Stimulated activated naive CD8-positive, alpha-beta T cell treated with anti-CD3 and anti-CD28 coated beads, Interleukin-15, Interleukin-2, amounts not matched to agents 100 U/mL and 50 U/mL, for 24 hours (primary cell): ENCODE measurements at places on chromosomes 1 and 21.
A peak's percentile ranks its signal among the peaks of the same experiment; 100 is the strongest.

DNA sequence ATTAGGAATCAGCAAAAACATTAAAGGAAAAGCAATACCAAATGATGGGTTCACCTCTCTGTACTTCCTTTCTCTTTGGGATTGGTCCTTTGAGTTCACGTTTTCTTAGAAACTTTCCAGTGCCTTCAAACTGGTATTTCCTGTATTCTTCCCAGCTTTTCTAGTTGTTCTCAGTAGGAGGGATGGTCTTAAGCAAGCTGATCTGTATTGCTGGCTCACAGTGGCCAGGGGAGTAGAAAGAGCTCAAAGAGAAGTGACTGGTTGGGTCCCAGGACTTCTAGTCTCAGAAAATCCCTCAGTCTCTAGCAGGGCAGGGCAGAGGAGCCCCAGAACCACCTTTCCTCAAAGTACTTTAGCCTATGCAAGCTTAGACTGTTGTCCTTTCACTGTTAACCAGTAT is 10.1 kb upstream of the USP24 start:
- no peak for DNase-seq

DNA sequence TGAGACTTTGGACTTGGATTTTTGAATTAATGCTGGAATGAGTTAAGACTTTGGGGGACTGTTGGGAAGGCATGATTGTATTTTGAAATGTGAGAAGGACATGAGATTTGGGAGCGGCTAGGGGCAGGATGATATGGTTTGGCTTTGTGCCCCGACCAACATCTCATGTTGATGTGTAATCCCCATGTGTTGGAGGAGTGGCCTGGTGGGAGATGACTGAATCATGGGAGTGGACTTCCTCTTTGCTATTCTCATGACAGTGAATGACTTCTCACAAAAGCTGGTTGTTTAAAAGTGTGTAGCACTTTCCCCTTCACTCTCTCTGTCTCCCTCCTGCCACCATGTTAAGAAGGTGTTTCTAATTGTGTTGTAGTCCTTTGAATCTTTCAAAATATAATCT is 9.3 kb upstream of the PHGDH start:
- no peak for DNase-seq

GRCh38 chr21:26766826-26767325 is 78.3 kb downstream of the ADAMTS1 start:
- no peak for DNase-seq

DNA sequence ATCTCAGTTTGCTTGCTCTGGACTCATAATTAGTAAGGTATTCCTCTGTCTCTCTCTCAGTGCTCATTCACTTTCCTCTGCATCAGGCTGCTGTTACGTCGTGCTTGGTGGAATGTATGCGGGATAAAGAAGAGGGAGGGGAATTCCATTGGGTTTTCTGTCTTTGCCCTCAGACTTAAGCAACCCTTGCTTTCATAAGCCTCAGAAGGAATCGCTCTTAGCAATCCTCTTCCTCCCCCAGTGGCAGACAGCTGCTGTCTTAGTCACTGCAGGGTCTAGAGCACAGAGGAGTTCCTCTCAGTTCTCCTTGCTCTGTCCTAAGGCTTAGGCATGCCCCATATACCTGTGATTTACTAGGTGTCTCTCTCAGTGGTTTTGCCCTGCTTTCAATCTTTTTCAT is 19.1 kb upstream of the NTMT2 start:
- no peak for DNase-seq

DNA sequence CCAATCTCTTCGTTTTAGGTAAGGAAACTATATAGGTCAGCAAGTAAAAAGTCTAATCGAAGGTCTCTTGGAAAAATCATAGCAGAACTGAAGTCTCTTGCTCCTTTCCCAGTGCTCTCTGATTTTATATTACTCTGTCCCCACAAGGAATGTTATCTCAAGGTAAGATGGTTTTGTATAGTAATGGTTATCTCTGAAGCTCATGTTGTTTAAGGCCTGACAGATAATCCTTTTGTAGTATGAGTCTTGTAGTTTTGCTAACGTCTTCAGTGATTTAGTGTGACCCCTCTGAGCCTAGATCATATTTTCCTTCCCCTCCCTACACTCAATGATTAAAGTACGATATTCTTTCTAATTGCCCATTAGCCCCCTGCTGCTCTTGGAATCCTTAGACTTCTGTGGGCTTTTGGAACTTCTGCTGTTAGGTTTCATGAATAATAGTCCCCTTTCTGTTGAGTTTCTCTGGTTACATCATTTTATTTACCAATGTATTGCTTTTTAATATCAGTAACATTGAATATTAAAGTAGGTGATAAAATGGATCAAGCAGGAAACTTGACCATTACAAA is 52.1 kb downstream of the CNST start:
- no peak for DNase-seq

DNA sequence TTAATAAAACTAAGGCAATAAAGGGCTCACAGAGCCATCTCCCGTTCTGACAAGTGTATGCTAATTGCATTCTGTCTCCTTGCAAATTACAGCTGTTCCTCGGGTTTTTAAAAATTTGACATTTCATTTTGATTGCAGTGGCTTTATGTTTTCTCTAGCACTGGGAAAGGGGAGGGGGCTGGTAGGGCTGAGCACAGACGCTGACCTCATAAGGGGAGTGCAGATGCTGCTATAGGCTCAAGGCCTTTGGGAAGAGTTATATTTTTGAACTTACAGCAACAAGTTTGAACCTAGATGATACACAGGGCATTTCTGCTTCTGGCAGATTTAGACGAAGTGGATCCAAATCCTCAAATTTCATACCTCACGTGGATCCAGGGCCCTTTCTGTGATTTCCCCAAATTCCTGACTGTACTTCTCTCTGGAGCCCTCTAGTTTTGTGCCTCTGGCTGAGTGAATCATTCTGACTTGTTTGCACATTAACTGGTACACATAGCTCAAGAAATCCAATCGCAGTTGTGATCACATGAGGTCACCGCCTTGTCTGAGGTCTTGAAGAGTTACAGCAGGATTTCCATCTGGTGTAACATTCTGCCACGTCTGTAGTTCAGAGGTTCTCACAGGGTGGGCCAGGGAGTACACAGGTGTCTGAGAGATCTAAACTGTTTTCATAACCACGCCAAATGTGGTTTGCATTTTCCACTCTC is 230.3 kb downstream of the C1orf94 start:
- DNase-seq, result no peak

DNA sequence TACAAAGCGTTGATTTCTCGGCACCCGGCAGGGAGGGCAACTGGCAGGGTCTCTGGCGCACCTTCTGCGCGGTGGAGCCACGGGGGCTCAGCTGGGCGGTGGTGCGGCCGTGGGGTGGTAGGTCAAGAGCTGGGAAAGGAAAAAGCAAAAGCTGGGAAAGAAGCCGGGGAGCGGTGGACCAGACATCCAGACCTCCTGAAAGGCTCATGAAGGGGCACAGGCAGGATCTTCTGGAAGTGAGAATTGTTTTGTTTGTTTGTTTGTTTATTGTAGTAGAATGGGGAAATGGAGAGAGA is 7.2 kb upstream of the RNU1-1 start:
- no peak for DNase-seq

- DNase-seq, result no peak
These were observed 238.9 kb upstream of the PRMT6 start for GRCh38 chr1:106817575-106817974.

DNA sequence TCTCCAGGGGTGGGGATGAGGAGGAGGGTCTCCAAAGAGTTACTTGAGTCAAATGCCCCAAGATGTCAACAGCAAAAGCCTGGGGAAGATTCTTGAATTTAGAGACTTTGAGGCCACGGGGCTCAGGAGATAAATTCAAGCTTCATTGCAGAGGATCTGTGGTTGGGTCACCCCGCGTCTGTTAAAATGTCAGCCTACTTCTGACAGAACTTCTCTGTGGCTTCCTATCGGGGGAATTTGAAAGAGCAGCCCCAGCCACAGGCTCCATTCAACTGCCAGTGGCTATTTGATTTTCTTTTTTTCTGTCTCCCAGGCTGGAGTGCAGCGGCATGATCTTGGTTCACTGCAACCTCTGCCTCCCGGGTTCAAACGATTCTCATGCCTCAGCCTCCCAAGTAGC is 62.5 kb upstream of the EFHD2 start:
- DNase-seq, result peak; percentile 36

GRCh38 chr1:109910963-109911798 is 532 bp downstream of the CSF1 start:
- peak; percentile 37 for DNase-seq

- no peak for DNase-seq
These were observed 172.4 kb downstream of the NFIA start for GRCh38 chr1:61254634-61255357.

GRCh38 chr1:54317084-54317483 is 89.1 kb downstream of the SSBP3 start:
- DNase-seq, result no peak

DNA sequence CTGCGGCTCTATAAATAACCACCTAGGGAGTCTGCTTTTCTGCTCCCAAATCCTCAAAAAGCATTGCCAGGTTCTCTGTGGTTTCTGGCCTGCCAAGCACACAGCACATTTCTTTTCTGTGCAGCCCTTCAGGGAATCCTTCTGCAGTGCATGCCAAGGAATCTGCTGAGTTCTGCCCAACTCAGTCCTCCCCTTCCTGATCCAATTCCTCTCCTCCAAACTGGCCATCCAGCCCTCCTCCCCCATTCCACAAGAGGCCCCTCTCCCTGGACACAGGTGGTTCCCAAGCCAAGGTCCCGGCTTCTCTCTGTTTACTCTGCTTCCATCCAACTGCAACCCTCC is 61.8 kb downstream of the HIVEP3 start:
- DNase-seq, result no peak

- DNase-seq, result no peak
These were observed 218.7 kb downstream of the DAB1 start for GRCh38 chr1:57204942-57205787.

DNA sequence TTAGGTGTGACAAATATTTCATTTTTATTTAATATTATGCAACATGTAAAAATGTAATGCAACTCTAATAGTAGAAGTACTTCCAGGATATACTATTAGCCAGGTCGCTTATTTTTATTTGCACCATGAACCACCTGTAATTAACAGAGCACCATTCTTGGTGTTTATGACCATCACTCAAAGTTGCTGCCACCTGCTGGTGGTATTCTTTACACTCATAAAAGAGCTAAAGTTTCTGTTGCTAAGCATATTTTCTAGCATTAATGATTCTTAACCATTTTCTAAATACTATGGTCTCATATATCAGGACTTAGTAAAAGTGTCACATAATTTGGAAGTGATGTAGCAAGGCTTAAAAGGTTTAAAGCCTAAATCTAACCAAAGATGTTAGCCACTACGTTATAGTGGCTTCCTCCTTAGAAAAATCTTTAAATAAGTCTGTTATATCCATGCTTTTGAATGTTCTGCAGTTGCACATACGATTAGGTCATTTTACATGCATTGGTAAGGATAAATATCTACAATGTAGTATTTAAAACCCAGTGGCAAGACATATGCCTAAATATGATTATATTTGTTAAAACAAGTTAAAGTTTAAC is 244.5 kb downstream of the NEGR1 start:
- peak; percentile 9 for DNase-seq

DNA sequence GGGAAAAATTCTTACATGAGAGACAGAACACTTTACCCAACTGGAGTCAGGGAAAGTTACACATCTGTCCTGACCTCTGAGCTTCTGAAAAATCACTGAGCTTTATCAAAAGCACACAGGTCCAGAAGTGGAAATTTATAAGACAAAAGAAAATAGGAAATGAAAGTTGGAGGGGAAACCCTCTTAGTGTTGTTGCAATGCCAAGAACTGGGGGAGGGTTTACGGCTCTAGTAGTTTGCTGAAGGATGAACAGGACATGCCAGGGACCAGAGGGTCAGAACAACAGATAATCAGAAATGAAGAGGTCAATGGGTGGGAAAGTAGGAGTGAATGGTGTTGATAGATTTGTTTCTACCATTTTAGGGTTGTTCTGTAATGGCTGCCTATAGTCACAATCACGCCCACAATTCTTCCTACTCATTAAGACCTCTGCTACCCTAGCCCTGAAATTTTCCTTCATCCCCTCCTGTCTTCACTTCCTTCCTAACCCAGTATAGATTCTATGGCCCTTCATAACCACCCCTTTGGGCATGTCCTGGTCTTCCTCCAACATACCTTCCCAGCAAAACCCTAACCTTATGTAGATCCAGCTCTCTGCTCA is 30.3 kb upstream of the FMOD start:
- no peak for DNase-seq

- DNase-seq, result no peak
These were observed 92.4 kb upstream of the GPR88 start for GRCh38 chr1:100445565-100445964.

- DNase-seq, result peak; percentile 3
These were observed 159.6 kb downstream of the TOMM20 start for GRCh38 chr1:234969011-234969441.

DNA sequence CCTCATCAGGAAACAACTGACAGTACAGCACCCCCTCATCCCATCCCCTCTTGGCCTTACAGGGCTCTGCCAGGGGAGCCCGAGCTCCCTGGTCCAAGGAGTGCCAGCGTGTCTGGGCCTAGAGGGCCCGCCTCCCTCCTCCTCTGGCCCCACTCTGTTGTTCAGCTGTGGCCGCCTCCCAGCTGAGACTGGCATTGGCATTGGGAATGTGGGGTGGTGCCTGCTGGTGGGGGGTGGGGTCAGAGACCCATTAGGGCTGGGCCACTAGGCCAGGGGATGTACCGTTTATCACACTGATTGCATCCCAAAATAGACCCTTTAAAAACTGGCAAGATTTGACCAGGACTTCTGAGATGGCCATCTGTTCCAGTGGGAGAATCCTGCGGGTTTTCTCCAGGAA is 1.4 kb downstream of the LDLRAP1 start:
- DNase-seq, result no peak

DNA sequence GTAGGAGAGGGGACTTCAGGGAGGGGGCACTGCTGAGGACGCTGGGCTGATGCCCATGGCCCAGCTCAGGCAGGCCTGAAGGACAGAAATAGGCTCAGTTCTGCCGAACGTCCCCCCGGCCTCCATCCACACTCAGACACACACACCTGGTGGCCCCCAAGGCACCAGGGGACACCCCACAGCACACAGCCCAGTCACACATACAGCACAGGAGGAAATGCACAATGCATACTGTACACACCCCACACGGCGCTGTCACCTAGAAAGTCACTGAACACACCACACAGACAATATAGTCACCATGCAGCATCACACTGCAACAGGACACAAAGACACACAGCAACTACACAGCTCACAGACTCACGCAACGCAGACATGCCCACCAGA is 562 bp downstream of the SYTL1 start:
- DNase-seq, result peak; percentile 43

- no peak for DNase-seq
These were observed 34.0 kb downstream of the DIRAS3 start for GRCh38 chr1:68016381-68016780.

DNA sequence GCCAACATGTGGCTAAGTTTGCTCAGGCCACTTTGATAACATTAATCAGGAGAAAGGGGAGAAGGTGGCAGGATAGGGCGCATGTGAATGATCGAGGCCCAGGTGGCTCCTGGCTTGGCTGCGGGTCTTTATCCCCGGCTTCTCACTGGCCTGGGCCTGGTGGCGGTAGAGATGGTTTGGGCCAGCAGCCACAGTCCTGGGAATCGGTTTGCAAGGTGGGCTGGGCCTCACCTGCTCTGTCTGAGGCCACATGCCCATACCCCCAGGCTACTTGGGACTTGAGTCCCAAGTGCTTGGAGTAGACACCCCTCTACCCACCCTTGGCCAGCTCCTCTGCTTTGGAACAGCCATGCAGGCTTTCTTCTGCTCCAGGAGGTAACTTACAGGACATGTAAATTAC is 49.7 kb upstream of the DISP3 start:
- DNase-seq, result no peak

GRCh38 chr1:6495540-6496364 is 4.3 kb upstream of the PLEKHG5 start:
- DNase-seq, result no peak

- DNase-seq, result peak; percentile 66
These were observed 4.0 kb downstream of the ZBTB7B start for GRCh38 chr1:155006601-155007101.
